ENCODE measurements at places on chromosomes 6 and 20.

DNA sequence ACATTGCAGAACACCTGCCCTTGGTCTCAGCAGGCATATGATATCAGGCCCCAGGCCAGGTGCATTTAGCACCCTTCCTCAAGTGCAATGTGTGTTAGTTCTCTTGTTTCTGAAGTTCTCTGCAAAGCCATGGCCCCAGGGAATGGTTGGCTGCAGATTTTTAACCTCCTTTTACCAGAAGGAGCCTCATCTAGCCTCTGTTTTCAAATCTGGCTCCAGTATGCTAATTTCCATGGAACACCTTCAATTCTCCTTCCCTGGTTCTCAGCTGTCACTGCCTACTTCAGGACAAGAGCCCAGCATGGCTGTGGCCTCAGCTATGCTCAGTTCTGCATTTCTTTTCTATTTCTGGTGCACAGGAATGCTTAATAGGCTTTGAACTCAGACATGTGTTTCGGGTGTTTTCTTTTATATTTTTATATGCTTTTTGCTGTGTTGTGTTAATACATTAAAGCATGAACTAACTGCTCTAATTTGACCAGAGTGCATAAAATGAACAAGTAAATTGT is 51.6 kb upstream of the OGFRL1 start:
- no peak for DNase-seq

GRCh38 chr20:46347841-46348803 is 39.8 kb upstream of the CDH22 start:
- no peak for DNase-seq

- no peak for DNase-seq
These were observed 38.3 kb downstream of the HNF4A start for GRCh38 chr20:44393608-44394451.

- no peak for DNase-seq
These were observed 443.7 kb upstream of the BTBD3 start for GRCh38 chr20:11473983-11474382.

DNA sequence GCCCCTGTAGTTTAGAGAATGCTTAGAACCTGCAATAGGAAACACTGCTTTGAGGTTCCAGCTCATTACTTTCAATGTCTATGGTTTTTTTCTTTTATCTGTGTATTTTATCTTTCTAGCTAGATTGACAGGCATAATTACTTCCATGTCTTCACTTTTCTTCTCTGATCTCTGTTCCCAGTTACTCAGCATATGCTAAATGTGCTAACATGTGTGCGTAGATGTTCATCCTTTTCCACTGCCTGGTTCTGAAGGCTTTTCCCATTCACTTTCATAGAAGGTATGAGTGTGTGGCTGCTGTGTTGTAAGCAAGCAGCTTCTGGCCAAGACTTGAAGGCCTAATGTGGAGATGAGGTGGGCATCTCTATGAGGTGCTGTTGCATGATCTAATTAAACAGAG is 38.9 kb downstream of the FAXC start:
- no peak for DNase-seq

GRCh38 chr6:81838724-81839426 is 86.4 kb upstream of the TENT5A start:
- no peak for DNase-seq

All from AG04450 (cell line).